ENCODE measurements at places on chromosomes 11 and 22.

DNA sequence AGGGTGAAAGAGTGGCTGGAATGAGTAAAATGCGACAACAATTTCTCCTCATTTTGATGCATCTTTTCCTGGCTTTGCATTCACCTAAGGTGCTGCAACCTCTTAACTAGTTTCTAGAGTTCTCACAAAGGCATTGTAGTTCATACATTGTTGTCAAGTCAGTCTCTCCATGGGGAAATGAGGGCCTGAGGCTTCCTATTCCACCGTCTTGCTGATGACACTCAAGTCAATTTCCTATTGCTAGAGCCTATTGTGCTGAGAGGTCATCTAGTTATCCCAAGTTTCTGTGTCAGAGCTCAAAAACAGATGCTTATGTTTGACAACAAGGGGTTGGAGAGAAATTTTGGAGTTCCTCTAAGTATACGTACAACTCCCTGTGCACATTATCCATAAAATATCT is 11.6 kb upstream of the MS4A6A start:
- no peak for DNase-seq

DNA sequence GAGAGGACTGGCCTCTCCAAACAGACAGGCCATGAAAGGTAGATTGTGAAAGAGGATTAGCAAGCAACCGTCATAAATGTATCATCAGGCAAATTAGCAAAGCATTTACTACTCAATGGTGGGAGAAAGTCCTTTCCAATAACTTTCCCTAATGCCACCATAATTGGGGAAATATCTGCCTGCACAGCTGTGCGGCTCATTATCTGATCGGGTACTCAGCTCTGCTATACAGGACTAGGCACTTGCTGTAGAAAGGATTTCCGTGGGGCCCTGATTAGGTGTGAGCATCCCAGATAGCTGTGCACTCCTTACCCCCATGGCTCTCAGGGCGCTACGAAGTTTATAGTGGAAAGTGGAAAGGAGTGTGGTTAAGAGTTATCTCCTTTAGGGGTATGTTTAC is 309.7 kb upstream of the PLET1 start:
- DNase-seq: no peak

GRCh38 chr22:45510376-45511232 is 7.9 kb downstream of the FBLN1 start:
- DNase-seq: no peak

DNA sequence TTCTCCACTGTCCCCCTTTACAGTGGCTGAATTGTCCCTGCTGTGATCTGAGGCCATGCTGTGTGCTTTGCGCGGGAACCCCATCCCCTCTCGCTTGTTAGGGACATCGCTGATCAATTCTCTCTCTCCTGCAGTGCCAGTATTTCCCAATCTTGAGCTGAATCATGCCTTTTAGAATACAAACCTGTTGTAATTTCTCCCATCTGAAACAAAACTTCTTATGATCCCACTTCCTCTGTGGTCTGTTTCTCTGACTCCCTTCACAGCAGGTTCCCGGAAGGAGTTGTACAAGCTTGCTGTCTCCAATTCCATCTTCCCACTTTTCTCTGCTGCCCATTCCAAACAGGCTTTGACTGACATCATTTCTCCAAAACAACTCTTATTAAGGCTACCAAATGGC is 16.8 kb downstream of the ADAMTS15 start:
- DNase-seq: no peak

DNA sequence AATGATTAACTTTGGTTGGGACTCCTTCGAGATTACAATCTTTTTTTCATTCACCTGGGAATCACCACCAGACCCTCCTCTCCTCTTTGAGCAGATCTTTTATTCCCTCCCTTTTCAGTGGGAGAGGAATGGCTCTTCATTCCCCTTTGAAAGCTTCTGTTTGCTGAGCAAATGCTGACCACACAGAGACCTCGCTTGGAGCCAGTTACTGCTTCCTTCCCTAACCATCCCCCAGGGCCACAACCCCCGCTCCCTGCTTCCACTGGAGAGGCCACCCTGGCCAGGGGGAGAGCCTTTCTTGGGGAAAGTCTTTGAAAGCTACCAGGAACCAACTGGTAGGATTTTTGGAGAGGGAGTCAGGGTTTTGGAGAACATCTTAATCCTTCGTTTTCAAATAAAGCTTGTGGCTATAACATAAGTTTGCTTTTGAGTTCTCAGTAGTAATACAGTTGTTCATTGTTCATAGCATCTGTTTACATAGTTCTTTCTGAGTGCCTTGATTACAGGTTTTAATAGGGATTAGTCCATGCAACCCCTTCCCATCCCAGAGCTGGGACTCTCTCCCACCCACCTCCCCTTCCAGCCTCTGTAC is 138.4 kb downstream of the DBX1 start:
- no peak for DNase-seq

GRCh38 chr22:19385221-19385906 is 46.2 kb downstream of the HIRA start:
- DNase-seq: no peak

DNA sequence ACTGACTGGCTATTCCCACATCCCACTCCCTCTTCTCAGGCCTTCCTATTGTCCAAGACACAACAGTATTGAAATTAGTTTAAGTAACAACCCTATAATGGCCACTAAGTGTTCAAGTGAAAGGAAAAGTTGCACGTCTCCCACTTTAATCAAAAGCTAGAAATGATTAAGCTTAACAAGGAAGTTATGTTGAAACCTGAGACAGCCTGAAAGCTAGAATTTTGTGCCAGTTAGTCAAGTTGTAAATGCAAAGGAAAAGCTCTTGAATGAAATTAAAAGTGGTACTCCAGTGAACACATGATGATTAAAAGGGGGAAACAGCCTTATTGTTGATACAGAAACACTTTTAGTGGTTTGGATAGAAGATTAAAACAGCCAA is 332.7 kb downstream of the CASP12 start:
- no peak for DNase-seq

DNA sequence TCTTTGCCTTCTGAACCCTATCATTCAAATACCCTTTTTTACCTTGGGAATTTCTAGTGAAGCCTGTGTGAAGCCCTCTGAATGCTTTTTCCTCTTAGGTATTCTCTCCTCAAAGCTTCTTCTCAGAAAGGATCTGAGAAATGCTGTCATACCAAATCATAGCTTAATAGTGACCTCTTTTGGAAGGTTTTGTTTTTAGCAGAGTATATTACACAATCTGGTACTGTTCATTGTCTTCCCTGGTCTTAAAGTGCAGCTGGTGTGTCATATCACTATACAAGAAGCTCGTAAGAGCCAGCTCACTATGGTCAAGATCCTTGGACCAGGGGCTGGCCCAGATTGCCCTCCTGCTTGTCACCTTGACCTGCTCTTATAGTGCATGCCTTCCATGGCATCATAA is 204.4 kb upstream of the ANO5 start:
- DNase-seq: no peak

GRCh38 chr22:44448271-44448830 is 49.7 kb downstream of the RTL6 start:
- DNase-seq: peak; percentile 85

DNA sequence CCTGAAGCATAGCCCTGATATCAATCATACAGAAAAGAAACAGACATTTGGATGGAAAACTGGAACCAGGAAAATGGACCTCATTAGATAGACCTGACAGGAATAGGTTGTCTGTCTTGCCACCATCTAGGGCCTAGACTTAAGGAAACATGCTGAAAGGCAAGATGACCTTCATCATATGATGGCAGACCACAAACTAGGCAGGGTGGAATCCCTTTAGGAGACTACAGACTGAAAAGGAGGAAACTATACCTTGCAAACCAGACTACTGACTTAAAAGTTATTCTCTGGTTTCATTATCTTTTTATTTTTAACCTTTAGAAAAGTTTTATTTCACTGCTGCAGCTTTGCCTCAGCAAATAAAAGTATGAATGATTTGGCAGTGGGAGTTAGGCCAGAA is 20.3 kb downstream of the SBF2 start:
- no peak for DNase-seq

GRCh38 chr11:22558664-22559063 is 67.0 kb downstream of the FANCF start:
- DNase-seq: no peak

DNA sequence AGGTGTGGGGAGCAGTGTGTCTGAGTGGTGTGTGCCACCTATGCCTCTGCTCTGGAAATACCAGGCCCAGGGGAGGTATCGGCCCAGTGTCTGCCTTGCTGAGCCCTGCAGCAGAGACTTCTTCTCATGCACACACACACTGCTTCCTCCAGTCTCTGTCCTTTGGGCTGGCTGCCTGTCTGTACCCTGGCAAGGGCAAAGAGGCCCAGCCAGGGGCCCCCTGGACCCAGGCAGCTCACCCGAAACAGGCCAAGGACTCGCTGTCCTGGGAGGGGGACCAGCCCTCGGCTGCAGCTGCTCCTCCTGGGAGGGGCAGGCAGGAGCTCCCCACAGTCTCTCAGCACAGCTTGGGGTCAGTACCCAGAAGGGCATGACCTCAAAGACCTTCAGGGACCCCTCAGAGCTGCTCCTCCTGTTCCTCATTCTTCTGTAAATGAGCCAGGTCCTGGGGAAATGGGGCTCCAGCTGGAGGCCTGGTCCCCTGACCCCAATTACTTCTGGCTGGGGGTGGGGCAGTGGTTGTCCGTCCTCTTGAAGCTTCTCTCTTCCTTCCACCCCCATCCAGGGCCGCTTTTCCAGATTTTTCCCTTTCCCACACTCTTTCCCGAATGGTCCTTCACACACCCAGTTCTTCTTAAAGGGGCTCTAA is 24.5 kb upstream of the ALX4 start:
- no peak for DNase-seq

- no peak for DNase-seq
Measured at GRCh38 chr11:66614073-66614472, 2.4 kb upstream of the RBM14 start.

DNA sequence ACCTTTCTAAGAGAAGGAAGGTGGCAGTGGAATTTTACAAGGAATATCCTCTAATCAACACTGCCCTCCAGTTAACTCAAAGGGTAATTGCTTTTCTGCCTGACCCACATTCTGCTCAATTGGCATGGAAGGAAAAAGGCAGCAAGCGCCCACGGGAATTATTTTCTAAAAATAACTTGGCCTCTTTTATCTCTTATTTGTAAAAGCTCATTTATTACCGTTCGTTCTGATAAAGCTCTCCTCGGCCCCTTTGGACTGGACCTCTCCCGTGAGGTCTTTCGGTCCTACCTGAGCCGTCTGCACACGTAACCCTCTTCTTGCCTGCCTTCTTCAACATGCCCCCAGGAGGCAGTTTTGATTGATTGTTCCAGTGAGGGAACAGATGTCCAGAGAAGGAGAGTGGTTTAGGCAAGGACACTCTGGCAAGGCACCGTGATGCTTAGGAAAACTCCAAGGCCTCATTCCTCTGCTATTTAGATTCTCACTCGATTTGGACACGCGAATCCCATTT is 53.2 kb upstream of the CRTAM start:
- DNase-seq: no peak

DNA sequence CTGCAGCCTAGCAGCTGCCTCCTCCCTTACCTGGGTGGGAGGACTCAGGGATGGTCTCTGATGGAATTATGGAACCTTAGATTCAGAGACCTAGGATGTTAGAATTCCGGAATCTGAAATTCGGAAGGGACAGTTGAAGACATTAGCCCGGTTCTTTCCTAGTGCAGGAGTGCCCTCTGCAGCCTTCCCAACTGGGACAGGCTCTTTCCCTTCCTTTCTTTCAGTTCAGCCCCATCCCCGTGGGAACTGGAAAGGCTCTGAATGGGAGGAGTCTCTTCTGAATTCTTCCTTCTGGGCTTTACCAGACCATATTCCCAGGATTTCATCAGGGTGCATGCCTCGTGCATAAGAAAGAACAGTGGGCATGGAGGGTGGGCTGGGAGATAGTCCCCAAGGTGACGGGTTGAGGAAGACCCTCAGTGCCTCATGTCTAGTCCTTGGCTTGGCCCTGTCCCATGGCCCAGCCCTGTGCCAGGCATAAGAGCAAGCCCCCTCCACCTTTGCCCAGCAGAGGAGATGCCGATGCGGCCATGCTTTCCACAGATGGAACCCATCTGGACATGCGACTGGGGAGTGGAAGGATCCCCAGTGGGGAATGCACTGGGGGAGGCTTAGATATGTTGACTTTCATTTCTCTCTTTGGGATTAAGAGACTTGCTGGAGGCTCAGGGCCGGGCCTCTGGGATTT is 14.4 kb downstream of the DNAJB13 start:
- no peak for DNase-seq

- no peak for DNase-seq
Measured at GRCh38 chr11:58222721-58223120, 6.0 kb downstream of the OR10Q1 start.

GRCh38 chr11:118175031-118175992 is 1.1 kb downstream of the SCN2B start:
- DNase-seq: no peak

Data from amniotic stem cell (primary cell).